CD4-positive, alpha-beta T cell (primary cell): ENCODE measurements at places on chromosomes 1 and 21.
A peak's percentile ranks its signal among the peaks of the same experiment; 100 is the strongest.

DNA sequence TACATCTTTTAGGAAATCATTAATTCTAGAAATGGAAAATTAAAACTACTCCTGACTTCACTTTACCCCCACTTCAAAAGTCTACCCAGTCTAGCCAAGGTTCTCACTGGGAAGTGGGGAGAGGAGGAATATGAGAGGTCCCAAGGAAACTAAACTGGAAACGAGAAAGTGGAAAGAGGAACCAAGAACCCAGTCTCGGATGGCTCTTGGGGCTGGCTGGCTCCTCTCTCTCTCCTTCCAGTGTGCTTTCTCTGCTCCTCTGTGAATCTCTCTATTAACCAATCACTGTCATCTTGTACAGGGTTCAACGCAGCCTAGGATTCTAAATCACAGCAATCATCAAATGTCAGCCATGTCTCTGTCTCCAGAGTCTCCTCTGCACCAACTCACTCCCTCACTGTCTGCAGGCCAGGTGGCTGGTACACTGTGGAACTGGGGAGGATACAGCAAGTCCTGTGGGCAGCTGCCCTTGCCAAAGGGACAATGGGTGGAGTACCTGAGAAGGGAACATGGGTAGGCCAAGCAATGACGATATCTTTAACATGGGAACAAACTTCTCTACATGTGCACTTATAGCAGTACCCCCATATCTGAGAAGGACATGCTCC is 33.7 kb downstream of the GNB1 start:
- no peak for DNase-seq

DNA sequence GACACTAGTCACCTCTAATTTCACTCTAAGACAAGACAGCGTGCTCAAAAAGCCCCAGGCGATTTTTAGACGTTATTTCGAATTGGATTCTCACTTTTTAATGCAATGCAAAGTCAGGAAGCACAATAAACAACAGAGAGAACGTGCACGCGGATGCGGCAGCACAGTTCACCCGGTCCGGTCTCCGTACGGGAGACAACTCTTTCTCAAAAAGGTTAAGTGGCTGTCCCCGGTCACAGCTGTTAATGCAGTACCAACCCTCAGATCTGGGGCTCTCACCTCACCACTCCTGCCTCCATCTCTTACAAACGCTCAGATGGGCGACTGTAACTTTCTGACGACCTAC is 1.2 kb downstream of the HP1BP3 start:
- peak; percentile 40 for DNase-seq

DNA sequence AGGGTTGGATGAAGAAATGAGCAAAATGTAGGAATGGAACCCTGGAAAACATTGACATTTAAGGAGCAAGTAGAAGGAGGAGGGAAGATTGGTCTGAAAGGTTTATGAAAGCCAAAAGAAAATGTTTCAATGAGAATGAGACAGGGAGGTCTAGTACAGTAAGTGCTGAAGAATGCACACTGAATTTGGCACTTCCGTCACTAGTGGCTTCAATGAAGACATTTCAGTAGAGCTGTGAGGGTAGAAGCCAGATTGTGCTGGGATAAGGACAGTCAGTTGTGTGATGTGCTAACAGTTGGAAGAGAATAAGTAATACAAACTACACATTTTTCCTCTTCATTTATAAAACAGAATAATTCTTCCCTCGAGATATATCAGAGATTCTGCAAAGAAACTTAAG is 17.1 kb downstream of the THEM4 start:
- peak; percentile 19 for DNase-seq

DNA sequence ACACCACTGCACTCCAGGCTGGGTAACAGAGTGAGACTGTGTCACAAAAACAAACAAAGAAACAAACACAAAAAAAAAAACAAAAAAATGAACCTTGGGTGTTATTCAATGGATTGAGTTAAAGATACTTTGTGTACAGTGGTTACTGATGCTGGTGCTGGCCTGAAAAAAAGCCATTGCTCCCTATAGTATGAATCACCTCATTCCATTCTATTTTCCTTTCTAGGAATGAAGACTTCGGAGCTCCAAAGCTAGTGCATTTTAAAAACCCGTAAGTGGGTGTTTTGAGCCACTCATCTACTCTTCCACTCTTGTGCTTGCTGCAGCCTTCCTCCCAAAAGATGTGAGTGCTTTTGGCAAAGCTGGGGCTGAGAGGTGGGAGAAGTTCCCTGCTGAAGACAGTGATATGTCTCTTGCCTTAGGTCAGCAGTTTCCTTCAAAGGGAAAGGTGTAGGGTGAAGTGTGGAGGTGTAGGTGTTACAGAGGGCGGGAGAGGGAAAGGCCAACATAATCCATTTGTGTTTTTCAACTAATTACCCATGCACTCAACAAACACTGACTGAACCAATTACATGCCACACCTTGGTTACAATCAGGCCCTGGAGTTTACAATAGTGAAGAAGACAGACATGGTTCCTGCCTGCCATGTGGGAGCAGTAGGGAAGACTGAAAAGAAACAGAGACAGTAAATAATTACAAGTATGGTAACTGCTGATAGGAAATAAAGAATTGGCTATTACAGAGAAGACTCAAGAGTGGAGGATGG is 55.0 kb upstream of the SERBP1 start:
- no peak for DNase-seq

- DNase-seq, result no peak
These were observed 1.1 kb upstream of the ST6GALNAC3 start for GRCh38 chr1:76073481-76073880.

DNA sequence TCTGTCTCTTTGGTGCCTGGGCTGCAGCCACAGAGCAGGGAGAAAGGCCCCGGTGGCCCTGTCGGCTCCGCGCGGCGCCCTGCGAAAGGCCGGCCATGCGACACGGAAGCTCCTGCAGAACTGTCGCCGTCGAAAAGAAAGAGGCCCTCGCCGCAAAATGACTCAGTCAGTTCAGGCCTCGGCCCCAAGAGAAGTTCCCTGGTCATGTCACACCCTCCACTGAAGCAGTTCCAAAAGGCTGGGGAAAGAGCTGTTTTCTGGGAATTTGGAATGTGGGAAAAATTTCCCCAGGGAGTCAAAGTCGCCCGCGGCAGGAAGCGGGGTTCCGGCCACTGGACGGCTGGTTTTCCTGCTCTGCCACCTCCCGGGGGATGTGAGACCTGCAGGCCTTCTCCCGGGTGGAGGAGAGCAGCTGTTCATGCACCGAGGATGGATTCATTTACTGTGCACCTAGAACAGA is 115.8 kb upstream of the ZNF678 start:
- DNase-seq, result no peak

- peak; percentile 93 for DNase-seq
These were observed at the start of gene CBR1 for GRCh38 chr21:36069713-36070583. TSS of gene CBR1 (plus strand) at chr21:36070024. CDS start at chr21:36070116, 92 bp downstream.

GRCh38 chr1:11515368-11516300 is 36.7 kb downstream of the DISP3 start:
- DNase-seq, result no peak

GRCh38 chr1:209150114-209150513 is 433.4 kb upstream of the CAMK1G start:
- no peak for DNase-seq

- DNase-seq, result no peak
These were observed 121.8 kb upstream of the ERG start for GRCh38 chr21:38619992-38620479.

DNA sequence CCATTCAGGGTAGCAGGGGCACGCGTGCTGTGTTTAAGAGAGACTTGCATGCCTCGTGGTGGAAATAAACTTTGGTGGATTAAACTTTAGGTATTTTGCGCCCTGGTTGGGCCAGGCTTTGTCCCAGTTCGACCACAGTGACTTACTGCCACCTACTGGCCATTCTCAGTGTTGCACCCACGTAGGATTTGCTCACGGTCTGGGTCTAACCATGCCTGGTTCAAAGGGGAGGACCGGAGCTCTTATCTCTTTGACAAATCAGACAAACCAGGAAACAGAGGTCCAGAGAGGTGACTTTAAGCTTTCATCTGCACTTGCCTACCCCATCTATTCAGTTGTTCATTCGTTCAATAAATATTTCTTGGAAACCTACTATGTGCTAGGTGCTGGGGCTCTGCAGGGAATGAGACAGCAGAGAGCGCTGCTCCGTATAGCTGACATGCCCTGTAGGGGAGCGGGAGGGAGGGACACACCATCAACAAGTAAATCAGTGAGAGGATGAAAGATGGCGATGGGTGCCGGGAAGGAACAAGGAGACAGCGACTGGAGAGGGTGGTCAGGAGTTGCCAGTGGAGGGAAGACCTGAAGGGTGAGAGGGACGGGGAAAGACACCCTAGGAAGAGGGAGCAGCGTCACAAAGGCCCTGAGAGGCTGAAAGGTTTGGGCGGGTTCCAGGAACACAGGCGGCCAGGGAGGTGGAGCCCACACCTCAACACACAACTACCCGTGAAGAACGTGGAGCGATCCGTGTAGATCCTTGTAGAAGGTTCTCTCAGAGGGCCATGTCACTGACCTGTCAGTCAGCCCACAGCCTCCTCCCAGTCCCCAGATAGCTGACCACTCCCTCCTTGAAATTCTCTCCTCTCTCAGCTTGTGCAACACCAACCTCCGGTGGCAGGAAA is 27.2 kb upstream of the TINAGL1 start:
- DNase-seq, result peak; percentile 83

DNA sequence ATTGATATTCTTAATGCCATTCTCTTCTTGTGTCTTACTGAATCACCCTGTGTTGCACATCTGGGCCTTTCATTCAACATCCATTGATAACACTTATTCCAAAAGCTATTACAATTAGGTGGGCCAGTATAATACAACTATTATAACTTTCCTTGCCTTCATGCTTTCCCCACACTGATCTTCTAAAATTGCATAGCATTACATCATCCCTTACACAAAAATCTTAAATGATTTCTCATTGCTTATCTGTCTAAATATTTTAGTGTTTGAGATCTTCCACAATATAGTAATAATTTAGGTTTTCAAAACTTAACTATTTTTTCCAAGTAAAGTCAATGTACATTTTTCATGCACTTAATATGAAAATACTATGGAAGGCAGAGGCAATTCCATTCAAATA is 1634.1 kb downstream of the PLA2G4A start:
- DNase-seq, result no peak

- DNase-seq, result no peak
These were observed 4.1 kb downstream of the RNF223 start for GRCh38 chr1:1069711-1070676.

DNA sequence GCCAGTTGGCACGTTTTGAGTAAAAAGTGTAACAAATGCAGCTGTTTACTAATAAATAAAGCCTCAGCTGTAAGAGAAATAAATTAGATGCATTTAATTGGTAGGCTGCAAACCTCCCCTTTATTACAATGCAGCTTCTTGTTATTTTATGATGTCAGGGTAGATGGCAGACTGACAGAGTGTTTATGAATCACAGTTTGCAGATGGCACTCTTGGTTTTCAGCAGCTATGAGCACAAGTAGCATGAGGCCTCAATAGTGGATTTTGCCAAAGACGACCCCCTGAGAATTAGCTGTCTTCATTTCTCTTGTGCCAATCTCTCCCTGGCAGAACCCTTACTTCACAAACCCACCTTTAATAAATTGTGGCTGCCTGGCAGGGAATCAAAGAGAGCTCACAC is 161.2 kb upstream of the C1orf87 start:
- no peak for DNase-seq

GRCh38 chr1:112359961-112360767 is 35.9 kb upstream of the CTTNBP2NL start:
- no peak for DNase-seq

GRCh38 chr21:31248598-31248997 is 95.5 kb downstream of the TIAM1 start:
- DNase-seq, result no peak

DNA sequence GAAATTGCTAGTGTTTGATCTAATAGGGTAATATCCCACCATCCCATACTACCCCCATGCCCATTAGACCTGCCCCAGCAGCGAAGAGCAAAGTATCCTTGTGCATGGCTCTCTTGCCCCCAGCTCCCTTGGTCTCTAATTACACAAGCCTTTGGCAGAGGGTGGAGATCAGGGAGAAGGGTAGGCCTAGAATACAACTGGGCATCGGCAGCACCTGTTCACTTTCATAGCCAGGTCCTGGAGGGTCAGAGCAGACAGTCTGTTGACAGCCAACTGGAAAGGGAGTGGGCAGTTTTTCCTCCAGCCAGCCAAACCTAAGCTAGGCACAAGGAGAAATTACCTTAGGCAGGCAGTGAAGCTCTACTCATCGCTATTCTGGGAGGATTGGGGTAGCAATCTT is 2.7 kb upstream of the PIGC start:
- DNase-seq, result no peak

DNA sequence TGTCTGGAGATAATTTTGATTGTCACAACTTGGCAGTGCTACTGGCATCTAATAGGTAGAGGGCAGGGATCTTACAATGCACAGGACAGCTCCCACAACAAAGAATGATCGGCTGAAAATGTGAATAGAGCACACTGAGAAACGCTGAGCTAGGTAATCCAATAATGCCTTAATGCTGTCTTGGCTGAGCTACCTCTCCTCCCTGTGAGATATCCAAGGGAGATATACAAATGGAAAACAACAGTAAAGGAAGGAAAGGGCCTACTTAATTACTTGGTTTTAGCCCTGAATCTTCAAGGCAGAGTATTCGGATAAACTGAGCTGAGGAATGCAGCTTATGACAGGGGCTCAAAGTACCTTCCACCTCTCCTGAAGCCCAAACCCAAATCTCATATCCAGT is 2.9 kb downstream of the DNASE2B start:
- no peak for DNase-seq

DNA sequence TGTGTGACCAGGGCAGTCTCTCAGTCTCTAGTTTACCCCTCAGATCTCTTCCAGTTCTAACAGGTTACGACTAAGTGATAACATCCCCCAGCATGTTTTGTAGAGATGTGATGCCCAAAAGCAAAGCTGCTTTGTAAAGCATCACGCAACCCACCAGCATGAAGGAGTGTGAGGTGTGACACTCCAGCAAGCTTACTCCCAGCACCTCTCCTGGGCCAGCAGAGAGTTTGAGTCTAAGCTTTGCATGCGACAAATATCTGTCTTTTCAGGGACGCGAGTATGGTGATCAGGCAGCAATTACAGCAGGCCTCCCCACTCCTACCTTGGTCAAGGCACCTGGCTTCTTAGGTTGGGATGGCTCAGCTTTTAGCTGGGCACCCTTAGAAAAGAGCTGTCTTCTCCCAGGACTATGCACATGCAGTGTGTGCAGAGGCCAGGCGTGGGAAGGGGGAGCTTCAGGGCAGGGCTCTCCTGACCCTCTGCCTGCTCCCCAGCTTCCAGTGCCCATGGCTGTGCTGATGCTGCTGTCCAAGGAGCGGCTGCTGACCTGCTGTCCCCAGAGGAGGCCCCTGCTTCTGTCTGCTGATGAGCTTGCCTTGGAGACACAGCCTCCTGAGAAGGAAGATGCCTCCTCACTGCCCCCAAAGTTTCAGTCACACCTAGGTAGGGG is 48.2 kb downstream of the ELK4 start:
- no peak for DNase-seq
